ENCODE measurements at places on chromosomes 11 and 22.

DNA sequence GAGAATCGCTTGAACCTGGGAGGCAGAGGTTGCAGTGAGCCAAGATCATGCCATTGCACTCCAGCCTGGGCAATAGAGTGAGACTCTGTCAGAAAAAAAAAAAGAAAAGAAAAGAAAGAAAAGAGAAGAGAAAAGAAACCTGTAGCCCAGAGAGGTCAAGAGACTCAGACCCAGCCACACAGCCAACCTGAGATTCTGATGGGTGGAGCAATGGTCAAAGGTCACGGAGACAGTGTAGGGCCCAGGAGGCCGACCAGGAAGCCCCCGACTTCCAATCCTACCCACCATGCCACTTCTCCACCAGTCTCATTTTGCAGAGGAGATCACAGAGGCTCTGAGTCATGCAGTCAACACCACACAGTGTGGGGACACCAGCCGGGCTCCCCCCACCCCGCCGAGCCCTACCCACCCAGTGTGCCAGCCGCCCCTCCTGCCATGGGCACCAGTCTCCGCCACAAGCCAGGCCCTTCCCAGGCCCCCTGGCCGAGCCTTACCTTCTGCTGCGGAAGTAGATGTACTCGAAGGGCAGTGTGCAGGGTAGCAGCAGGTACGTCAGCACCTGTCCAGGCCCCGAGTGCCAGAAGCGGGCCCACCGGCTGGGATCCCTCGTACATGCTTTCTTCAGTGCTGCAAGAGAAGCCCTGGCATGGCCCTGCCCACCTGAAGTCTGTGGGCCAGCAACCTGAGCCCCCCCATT, 7.9 kb downstream of the PNPLA5 start:
- no peak for DNase-seq

GRCh38 chr11:8099291-8099899, 18.4 kb downstream of the TUB start:
- DNase-seq = peak; percentile 46

DNA sequence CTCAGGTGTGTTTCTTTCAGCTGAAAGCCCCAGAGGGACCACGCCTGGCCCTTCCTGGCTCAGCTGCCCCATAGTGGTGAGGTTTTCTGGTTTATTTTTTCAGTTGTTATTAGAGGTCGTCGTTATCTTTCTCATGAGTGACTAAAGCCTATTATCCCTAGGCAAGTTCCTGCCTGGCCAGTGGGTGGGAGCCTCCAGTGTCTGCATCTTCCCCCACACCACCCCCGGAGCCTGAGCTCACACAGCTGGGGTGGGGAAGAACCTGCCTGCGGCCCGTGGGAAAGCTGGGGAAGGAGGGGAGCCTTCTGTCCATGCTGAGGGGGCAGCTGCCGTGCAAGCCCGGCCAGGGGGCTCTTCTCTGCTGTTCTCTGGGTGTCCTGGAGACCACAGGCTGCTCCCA, 24.3 kb upstream of the PPFIA1 start:
- no peak for DNase-seq

GRCh38 chr11:78420796-78421209, 3.2 kb upstream of the GAB2 start:
- DNase-seq = peak; percentile 39

GRCh38 chr11:20126724-20127123, 33.6 kb downstream of the DBX1 start:
- DNase-seq = no peak

- no peak for DNase-seq
These were observed 1.5 kb downstream of the DBX1 start for GRCh38 chr11:20158597-20159257.

DNA sequence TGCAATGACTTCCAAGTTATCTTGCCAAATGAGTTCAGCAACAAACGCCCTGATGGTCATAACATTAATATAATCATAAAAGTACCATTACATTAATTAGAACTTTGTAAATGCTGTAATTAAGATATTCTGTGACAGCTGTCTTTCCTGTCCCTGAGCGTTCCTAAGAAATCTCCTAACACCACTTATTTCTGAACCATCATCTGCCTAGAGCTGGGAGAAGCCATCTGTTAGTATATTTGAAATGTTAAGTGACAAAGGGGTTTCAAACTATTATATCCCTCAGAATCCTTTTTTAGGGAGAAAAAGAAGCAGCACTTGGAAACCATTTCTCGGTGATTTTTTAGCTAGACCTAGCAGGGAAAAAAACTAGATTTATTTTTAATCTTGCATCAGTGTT, 657.5 kb downstream of the FAM181B start:
- no peak for DNase-seq

GRCh38 chr11:96317985-96318384, 25.0 kb downstream of the MAML2 start:
- DNase-seq = no peak

GRCh38 chr11:42773729-42774128, 538.1 kb upstream of the API5 start:
- no peak for DNase-seq

- DNase-seq = no peak
These were observed 10.8 kb downstream of the C1QTNF6 start for GRCh38 chr22:37177221-37177620.

GRCh38 chr11:134395002-134395401, 17.0 kb downstream of the B3GAT1 start:
- no peak for DNase-seq
